ENCODE measurements at places on chromosomes 2 and 18.

- no peak for DNase-seq
Observed at GRCh38 chr2:201128933-201129505, 13.1 kb downstream of the CFLAR start.

- DNase-seq = no peak
Observed at GRCh38 chr2:47054036-47054555, 101.0 kb downstream of the STPG4 start.

DNA sequence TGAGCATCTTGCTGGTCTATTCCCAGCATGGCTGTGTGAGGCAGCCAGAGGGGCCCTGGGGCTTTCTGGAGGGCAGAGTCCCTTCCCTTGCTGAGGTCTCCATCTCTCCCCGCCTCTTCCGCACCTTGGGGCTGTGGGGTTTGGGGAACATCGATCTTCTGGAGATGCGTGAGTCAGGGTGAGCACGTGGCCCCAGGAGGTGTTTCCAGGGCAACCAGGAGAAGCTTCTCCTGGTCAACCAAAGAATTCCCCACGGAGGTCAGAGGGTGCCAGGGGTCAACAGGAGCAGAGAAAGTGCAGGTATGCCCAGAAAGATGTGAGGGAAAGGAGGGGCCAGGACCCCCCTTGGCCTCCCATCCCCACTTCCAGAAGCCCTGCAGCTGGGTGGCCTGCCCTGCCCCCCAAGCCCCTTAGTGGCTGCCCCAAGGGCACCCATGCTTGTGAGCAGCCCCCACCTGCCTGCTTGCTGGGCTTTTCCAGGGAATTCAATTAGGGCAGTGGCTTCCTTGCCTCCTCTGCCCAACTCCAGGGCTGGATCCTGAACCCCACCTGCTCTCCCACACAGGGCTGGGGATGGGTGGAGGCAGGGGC is 2.8 kb upstream of the PROM2 start:
- no peak for DNase-seq

GRCh38 chr2:111155610-111156009 is 34.9 kb downstream of the BCL2L11 start:
- no peak for DNase-seq

DNA sequence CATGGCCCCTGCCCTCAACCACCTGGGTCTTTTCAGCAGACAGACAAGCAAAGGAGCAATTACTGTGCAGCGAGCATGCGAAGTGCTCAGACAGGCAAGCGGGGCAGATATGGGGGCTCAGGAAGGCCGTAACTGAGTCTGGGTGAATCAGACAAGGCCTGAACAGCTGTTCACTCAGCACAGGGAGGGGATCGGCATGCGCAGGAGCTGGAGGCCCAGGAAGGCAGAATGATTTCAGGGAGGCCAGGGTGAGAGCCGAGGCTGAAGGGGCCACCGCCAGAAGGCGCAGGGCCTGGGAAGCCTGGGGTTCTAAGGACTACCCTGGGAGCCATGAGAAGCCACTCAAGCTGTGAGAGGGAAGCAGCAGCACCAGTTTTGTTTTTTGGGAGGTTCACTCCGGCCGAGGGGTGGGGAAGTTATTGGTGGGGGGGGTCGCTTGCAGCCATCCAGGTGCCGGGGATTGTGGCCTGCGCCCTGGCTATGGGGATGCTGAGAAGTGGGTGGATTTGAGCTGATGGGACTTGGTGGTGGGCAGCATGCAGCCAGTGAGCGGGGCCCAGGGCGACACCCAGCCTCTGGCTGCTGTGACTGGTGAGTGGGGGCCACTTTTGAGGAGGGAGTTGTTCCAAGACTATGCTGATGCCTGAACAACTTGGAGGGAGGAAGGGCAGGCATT is 132.2 kb downstream of the TSN start:
- no peak for DNase-seq

- DNase-seq = no peak
Observed at GRCh38 chr2:83742117-83742782, 716.8 kb downstream of the SUCLG1 start.

DNA sequence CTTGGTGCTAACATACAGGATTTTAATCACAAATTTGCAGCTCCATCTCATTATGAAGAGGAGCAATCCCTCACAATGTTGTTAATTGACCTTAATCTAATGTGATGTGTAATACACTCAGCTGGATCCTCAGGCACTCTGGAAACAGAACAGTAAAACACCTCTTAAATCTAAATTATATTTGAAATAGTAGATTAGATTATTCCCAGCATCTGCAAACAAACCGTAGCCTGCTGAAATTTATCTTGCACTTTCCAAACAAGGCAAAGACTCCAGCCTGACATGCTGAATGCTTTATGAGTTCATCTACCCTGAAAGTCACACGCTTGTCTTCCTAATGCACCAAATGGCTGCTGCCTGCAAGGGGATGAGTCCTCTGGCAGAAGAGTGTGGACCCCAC is 402.3 kb upstream of the GYPC start:
- no peak for DNase-seq

DNA sequence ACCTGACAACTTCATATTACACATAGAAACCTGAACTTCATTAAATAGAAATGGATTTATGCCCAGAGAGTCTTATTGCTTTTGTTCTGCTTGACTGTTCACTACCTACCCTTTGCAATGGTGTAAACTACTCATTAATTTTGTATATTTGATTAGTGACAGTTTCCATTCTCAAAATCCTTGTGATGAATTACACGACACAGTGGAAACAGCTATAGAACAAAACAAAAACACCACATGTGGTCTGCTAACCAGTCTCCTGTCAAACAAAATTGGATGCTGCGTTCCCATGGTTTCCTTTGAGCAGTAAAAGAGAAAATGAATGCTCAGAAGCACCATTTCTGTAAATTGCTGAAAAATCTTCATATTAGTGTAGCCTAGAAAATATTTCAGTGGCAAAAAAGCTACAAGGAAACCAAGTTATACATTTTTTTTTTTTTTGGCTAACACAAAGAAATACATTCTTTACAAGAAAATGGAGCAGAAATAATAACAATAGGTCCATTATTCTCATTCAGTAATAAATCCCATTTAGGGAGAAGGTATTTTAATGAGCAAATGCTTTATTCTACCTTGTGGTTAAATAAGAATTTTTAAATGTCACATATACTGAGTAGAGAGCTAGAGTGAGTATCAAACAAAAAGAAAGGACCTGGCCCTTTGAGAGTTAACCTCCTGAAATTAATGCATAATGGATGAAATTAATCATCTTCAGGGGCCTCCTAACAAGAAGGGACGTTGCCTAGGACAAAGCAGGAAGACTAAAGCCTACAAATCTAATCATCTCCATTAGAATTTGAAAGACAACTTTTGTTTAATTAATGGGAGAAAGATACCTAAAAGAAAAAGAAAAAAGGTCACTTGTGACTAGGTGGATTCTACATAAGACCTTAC is 355.1 kb upstream of the ZC3H15 start:
- DNase-seq = no peak

Data from SIG-M5 (cell line).